Neural progenitor cell (in vitro differentiated cells): ENCODE measurements at places on chromosomes 6 and 20.

DNA sequence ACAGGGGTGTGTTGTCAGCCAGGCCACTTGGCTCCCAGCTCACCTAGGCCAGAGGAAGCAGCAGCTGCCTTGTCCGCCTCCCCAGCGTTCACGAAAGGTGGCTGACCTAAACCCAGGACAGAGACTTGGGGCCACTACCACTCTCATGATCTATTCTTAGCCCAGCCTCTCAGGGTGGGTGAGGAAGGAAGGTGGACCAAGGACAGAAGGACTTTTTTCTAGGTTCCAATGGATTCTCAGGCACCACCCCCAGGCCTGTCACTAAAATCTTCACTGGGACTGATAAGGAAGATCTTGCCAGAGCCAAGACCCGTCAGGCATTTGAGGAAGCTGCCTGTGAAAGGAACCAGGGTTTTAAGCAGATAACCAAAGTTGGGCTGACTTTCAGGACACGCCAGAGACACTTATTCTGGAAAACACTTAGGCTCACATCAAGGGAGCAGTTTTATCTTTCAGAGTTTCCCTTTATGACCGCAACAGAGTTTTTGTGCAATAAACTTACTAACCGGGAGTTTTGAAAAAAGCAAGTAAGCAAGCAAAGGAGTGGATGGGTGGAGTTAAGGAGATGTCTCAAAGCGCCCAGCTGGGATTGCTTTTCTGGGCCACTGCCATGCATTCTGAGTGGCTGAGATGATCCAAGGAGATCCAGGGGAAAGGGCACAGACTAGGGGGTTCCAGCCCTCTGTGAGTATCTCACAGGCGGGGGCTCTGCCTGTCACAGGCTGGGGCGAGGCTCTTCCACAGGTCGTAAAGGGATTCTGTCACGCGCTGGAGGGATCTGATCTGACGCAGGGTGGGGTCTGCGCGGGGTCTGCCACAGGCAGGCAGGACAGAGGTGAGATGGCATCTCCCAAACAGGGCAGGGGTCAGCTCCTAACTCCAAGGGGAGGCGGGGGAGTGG, 989 bp downstream of the FITM2 start:
- DNase-seq: peak; percentile 17

GRCh38 chr20:58246346-58246745, 17.9 kb upstream of the ANKRD60 start:
- peak; percentile 42 for DNase-seq

GRCh38 chr6:38739532-38739931, 24.4 kb downstream of the DNAH8 start:
- DNase-seq: no peak

DNA sequence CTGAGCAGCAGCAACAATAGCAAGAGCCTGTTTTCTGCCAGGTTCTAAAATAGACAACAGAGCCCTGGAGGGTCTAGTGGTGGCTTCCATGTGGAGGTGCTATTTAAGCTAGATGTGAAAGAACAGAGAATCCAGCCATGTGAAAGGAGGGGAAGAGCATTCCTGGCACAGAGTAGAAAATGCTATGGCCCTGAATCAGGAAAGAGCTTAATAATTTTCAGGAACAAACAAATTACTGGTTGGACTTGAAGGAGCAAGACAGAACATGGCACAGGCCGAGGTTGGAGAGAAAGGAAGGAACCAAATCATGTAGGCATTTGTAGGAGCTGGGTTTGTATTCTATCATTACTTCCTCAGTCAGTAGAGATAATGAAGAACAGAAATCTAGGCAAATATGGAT, 98.3 kb downstream of the AIG1 start:
- DNase-seq: no peak

DNA sequence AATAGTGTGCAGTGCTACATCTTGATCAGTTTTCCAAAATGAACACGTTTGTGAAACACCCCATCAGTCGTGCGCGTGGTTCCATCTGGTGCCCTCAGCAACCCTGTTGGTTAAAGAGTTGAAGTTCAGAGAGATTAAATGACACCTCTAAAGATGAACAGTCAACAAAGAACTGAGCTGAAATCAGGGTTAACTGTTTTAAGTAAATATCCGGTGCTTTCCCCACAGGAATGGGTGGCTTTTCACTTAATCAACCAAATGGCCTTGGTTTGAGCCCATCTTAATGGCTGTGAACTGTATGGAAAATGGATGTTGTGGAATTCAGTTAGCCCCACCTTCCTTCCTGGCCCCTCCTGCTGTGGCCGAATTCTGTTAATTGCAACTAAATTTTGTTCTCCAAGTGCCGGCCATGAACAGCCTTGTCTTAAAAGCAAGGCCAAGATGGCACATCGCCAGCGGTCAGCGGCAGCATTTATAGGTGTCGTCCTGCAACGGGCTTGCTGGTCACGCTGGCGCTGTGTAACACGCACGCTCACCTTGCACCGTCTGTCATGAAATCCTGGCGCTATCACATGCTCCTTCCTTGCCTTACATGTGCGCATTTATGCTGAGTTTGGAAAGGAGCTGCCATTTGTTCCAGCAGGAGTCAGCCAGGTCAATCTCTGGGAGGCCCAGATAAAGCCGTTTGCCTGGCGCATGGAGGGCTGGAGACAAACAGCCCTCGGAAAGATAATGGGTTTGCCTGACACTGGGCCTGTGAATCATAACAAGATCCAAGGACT, 164.5 kb downstream of the ERMARD start:
- no peak for DNase-seq

DNA sequence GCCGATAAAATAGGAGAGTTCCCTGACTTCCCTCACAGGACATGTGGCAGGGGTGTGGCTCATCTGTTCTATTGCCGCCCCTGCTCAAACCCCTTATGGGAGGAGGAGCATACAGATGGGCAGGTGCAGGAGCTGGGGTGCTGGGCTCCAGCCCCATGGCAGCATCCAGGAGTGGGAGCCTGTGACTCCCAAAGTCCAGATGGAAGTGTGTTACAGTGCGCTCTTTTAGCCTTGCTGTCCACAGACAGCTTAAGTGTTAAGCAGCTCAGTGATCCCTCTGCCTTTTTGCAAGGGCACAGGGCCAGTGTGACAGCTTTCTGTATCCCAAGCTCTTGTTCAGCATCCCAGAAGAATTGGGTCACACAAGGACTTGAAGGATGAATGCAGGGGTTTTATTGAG, 212.3 kb upstream of the MYLIP start:
- no peak for DNase-seq

DNA sequence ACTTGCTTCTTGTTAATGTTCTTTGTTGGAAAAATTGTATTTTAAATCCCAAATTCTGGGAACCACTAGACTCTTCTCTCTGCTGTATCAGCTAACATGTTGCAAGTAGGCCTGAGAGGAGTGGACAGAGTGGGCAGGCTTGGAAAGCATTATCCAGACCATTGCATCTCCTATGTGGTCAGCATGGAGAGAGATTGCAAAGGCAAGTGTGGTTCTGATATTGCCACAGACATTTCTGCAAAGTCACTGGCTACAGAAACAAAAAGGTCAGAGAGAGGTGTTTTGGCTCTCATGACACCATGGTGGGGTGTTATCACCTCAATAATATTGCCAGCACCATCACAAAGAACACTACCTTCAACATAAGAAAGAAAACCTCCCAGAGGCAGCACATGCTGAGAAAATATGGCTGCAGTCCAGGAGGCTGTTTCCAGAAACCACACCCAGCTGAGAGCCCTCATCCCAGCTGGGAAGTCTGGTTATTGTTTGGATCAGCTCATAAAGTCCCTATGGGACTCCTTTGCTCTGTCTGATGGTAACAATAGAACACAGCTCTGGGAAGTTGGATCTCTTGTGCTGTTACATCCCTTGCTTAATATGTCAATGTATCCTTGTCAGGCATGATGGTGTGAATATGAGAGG, 78.2 kb upstream of the TBX18 start:
- no peak for DNase-seq

- no peak for DNase-seq
Observed at GRCh38 chr20:59371431-59371830, 71.0 kb downstream of the EDN3 start.

GRCh38 chr6:17679726-17680125, 27.0 kb downstream of the NUP153 start:
- DNase-seq: no peak

DNA sequence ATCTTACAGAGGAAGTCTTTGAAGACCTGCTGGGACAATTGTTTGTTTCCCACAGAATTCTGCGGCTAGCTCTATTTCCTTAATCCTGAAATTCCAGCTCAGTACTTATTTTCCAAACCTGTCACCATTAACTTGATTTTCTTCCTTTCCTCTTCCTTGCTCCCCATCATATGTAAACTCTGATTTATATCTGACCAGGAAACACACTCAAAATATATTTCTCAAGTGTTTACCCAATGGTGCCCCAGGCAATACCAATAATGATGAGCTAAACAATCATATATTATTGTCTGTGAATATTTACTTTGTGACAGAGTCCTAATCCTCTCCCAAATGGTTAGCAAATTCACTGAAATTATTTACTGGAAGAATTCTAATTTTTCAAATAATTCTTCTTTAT, 597.3 kb downstream of the PKHD1 start:
- DNase-seq: no peak

- DNase-seq: no peak
Observed at GRCh38 chr6:134683783-134684422, 266.0 kb downstream of the ALDH8A1 start.

- DNase-seq: no peak
Observed at GRCh38 chr6:107673076-107673494, 151.0 kb downstream of the SCML4 start.

DNA sequence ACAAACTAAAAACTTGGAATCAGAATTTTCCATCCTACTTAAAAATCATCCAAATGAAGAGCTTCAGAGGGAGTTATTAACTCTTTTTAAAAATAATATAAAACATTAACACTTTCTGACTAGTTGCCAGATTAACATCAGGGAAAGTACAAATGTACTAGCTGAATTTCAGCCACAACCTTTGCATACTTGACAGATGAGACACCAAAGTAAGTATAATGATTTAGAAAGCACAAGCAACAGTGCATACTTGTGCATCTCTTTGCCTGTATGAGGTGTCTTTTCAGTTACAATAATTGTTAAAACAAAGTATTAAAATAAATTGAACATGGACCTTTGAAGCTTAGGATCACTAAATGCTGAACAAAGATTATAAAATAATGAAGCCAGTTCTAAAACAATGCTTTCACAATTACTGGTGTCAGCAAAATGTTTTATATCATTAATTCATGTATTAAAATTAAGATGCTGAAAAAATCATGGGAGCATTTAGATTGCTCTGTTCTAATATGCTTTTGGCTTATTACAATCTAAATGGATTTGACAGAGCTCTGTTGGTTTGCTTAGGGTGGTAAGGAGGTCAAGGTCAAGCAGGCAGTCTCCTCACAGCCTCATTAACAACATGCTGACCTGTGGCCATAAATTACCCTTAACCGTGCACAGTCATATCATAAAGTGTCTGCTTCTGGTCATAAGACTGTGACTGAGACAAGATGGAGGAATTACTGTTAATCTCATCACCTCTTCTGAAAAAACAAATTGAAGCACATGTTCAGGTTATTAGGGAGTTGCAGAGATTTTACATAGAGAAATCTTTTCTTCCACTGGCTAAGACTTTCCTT, 15.1 kb downstream of the RNF217 start:
- DNase-seq: no peak

DNA sequence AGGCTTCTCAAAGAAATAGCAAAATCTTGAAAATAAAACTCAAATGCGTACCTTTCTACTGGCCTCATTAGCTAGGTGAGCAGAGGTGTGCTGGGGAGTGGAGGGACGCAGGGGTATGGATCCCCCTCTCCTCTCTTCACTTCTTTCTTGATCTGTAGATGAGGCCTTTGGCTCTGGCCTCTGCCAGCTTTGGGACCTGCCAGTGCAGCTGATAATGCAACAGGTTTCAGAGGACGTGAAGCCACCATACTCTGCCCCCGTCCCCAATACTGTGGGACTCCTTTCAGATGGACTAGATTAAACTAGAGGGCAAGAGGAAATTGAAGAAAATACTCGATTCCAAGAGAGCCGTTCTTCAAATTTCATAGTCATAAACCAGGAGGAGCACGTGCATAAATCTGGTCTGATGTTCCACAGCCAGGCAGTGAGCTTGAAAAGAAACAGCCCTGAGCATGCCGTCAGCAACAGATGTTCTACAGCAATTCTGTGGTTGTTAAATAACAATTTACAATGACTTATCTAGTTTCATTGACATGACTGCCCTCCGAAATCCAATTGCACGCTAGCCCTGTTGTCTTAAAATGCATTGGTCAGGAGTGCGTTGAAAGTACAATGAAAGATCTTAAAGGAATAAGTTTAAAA, 245.3 kb upstream of the FOXQ1 start:
- no peak for DNase-seq

GRCh38 chr6:131212024-131212423, 76.8 kb downstream of the AKAP7 start:
- DNase-seq: no peak

- no peak for DNase-seq
Observed at GRCh38 chr6:24545691-24546090, 50.9 kb downstream of the ALDH5A1 start.

DNA sequence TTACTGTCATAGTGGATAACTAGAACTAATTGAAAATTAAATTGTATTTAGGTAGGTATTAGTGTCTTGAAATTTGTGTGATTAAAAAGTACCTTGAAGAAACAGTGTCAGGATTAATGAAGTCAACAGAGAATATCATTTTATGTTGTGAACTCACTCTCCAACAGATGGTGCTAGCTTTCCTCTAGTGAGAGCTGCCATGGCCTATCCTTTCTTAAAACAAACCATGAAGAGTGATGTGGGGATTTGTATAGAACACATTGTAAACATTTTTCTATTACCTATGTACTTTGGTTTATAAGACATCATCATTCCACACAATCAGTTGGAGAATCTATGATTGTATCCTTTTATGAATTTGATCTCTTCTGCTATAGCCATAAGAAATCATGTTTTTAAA, 4.8 kb upstream of the SRSF12 start:
- peak; percentile 38 for DNase-seq

DNA sequence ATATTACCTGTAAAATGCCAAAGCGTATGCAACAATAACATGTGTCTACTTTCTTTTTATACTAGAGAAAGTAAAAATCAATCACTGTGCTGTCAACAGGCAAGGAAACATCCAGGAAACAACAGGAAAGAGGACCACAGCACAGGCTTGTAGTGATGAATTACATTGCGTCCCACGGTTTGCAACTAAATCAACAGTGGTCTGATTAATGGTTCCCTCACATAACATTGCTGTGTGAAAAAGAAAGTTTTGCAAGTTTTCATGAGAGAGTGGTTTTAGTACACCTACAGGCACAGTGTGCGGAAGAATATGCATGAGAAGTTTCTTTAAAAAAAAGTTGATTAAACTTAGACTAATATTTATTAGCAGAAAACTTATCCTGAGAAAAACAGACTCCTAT, 329.5 kb upstream of the HSF2 start:
- DNase-seq: no peak

DNA sequence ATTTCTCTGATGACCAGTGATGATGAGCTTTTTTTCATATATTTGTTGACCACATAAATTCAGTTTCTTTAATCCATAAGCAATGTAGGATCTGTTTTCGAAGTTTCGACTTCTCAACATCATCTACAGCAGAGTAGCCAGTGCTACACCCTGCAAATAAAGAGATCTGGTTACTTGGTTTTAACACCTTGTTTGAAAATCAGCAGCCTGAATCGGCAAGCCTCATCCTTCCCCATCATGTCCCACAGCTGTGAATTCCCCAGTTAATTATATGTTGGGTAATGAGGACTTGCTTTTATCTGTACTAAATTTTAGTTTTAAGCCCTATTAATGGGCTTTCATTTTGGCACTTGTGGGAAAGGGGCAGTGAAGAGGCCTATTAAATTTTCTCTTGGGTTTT, 80.6 kb downstream of the BMP2 start:
- no peak for DNase-seq

GRCh38 chr6:72784581-72784980, 162.7 kb downstream of the KCNQ5 start:
- no peak for DNase-seq
